IPS DF 6.9 (cell line): ENCODE measurements at places on chromosomes 16 and 17.
A peak's percentile ranks its signal among the peaks of the same experiment; 100 is the strongest.

GRCh38 chr16:2692948-2693651 is 10.8 kb downstream of the KCTD5 start:
- DNase-seq = no peak

DNA sequence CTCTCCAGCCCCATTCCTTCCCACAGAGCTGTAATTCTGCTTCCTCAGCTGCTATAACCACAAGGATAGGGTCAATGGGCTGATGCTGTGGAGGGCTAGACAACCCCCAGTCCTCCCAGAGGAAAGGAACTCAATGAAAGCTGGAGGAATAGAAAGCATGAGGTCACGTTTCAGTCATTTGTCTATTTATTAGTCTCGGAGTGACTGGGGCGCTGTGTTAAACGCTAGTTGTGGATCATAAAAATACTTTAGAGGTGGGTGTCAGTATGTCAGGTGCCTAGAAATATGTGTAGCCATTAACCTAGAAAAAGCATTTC is 787 bp upstream of the CCL3L1 start:
- DNase-seq = no peak

GRCh38 chr17:47325176-47325575 is 1.4 kb downstream of the EFCAB13 start:
- DNase-seq = no peak

DNA sequence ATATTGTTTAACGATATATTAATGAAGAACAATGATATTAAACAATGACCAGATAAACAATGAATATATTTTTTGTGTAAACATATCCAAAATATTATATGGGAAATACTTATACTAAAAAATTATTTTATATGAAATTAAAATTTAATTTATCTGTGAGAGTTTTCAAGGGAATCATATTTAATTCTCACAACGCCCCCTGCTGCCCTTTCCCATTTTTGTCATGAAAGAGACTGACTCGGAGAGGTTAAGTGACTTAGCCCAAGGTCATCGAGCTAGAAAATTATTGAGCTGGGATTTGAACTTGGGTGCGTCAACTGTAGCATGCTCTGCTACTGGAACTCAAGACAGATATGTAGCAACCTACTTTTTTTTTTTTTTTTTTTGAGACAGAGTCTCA is 7.2 kb upstream of the MYCBPAP start:
- DNase-seq = no peak

- DNase-seq = no peak
These were observed 3.6 kb downstream of the C17orf58 start for GRCh38 chr17:67992548-67993152.

GRCh38 chr17:31843070-31843745 is 15.8 kb downstream of the COPRS start:
- DNase-seq = no peak

DNA sequence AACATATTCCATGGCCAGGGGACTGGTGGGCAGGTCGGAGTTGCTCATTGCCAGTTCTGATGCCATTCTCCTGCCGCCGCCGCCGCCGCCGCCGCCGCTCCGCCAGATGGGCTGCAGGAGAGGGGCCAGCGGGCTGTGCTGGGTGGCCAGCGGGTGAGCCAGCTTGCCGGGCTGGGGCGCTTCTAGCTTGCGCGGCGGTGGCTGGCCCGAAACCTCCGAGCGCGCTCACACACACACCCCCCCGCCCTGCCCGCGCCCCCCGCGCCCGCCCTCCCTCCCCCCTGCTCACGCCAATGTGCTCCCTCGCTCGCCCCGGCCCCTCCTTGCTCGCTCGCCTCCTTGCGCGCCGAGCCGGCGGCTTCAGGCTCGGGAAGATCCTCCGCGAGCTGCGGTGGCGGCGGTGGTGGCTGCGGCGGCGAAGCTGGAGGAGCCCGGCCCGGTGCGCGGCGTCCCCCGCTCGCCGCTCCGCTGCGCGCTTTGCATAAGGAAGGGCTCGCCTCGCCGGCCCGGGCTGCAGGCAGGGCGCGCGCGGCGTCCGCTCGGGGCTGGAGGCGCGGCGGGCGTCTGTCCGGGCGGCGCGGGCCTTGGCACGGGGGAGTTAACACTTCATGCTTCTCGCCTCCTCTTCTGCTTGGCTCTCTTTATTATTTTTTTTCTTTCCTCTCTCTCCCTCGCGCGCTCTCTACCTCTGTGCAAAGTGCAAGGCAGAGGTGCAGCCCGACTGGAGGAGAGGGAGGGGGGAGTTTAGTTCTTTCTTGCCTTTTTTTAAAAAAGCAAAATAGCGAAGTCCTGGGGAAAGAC is 500 bp downstream of the MAF start:
- no peak for DNase-seq

DNA sequence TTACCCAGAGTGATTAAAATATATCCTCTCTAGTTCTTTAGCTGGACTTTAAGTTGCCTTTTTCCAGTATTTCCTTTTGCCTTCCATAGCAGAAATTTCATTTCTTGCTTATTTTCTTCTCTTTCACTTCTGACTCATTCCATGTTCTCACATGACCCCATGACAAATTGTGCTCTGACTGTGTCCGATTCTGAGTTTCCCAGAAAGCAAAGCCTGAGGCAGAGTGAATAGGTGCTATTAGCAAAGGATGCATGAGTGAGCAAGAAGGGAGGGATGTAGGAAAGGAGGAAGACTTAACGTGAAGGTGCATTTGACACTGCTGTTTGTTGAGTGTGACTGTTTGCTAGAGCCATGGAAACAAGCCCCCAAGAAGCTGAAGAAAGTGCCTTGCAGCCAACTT is 82.6 kb upstream of the CNTNAP4 start:
- DNase-seq = no peak

GRCh38 chr17:43917348-43918025 is 10.2 kb upstream of the MPP2 start:
- no peak for DNase-seq

DNA sequence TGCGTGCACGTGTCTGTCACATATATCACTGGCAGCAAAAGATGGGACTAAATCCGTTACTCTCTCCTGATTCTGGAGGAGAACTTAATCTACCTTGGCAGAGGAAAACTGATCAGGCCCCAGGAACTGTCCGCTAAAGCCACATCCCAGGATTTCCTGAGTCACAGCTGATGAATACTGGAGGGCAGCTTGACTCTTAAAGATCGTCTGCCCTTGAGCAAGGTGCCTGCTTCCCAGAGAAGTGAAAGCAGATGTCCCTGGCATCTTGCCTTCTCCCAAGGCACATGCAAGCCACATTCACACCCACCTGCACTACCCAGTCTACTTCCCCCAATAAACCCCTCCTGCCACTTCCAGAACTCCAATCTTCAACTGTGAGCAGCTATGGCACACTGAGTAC is 99.8 kb downstream of the CPPED1 start:
- DNase-seq = no peak

- no peak for DNase-seq
These were observed 14.0 kb downstream of the SOX9 start for GRCh38 chr17:72134608-72135394.

DNA sequence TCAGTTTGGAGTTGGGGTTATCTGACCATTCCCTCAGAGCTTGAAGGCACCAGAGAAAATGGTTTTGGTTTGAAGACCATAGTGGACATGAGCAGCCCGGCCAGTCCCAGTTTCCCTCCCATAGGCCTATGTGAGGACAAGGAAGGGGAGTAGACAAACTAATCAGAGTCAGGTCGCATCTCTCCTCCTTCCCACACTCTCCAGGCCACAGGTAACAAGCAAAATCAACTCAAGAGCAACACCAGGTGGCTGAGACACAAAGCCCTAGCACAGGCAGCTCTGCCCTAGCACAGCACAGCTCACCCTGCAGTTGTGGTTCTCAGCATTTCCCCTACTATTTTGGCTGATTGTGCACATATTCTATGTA is 7.2 kb downstream of the SUPT4H1 start:
- DNase-seq = no peak

GRCh38 chr16:2973093-2973492 is 3.9 kb downstream of the PAQR4 start:
- no peak for DNase-seq

- no peak for DNase-seq
These were observed 56.4 kb downstream of the TBC1D16 start for GRCh38 chr17:79979221-79979741.

DNA sequence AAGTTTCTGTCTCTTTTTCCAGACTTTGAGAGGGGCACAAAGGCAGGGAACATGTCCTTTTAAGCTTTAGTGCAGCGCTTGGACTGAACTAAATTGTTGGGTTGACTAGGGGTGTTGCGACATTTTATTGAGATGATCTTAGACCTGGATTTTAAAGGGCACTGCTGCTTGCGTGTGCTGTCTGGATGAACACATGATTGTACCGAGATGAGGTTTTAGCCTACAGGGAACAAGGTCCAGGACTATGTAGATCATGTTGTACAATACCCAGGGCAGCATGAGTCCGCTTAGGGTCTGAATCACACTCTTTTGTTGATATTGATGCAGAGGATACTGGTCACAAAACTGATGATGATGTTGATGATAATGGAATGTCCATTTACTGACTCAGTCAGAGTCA is 5.2 kb upstream of the RGS9 start:
- no peak for DNase-seq

- DNase-seq = no peak
These were observed 518 bp downstream of the MT1E start for GRCh38 chr16:56625943-56626654.

DNA sequence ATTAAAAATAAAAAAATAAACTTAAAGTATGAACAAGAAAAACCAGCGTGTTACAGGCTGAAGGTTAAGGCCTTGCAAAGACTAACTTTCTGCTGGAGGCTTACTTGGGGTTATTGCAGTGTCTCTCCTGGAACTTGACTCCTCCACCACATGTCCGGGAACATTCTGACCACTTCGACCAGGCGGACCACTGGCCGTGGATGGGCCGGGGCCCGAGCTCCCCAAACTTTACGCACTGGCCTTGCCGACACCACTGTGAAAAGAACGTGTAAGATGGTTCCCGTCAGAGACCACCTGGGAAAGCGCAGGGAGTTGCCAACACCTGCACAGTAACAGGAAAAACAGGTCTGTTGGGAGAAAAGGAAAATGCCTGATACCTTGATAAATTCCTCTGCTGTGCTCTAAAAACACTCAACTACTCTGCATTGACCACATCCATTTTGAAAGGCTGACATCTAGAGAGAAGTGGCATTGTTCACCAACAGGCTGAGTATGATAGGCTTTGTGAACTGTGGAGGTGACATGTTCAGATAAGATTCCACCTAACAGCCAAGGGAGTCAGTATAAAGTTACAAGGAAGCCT is 99.1 kb downstream of the ADAMTS18 start:
- peak; percentile 16 for DNase-seq

DNA sequence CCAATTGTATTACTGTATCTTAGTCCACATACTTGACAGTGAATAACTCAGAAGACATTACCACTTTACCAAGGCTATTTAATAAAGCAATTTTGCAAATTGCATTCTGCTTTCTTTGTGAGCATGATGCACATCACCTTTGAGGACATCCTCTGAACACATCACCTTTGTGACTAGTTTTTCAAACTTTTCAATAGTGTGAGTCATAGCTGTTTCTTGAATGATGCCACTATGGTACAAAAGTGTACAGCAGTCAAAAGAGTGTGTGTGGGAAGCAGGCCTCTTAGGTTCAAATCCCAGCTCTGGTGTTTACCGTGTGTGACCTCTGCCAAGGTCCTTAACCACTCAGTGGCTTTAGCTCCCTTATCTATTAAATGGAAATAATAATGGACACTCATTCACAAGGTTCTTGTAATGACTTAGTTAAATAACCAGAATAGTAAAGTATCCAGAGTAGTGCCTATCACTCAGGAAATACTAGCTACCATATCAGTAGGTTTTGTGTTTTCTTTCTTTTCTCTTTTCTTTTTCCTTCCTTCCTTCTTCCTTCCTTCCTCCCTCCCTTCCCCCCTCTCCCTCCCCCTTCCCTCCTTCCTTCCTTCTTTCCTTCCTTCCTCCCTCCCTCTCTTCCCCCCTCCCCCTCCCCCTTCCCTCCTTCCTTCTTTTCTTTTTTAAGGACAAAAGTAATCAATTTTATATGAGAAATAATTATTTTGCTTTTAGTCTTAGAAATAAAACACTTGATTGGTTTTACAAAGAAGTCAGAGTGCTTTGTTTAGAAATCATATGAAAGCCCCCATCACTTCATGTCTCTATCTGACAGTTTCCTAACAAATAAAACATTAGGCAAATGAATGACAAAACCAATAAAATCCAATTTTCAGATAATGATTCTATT is 178.9 kb downstream of the MYO1D start:
- DNase-seq = no peak

DNA sequence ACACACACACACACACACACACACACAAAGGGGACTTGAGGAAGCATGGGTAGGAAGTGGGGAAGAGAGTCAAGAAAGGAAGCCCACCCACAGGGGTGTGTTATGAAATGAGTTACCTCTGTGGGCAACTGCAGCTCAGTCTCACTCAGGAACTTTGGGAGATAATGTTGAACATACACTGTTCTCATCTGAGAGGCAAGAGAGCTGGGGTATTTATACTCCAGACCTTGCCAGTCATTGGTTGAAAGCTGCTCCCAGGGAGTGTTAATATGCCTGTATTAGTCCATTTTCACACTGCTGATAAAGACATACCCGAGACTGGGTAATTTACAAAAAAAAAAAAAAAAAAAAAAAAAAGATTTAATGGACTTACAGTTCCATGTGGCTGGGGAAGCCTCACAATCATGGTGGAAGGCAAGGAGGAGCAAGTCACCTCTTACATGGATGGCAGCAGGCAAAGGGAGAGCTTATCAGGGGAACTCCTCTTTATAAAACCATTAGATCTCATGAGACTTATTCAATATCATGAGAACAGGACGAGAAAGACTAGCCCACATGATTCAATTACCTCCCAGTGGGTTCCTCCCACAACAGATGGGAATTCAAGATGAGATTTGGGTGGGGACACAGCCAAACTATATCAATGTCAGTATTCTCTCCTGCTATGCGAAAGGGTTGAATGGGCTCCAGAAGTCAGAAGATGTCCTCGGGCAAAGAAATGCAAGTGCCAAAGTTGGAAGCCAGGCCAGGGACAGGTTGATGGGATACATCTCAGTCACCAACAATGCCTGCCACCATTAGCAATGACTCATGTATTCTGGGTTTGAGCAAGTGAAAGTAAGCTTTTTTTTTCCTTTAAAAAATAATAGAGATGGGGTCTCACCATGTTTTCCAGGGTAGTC is 270.5 kb downstream of the MRTFB start:
- no peak for DNase-seq

DNA sequence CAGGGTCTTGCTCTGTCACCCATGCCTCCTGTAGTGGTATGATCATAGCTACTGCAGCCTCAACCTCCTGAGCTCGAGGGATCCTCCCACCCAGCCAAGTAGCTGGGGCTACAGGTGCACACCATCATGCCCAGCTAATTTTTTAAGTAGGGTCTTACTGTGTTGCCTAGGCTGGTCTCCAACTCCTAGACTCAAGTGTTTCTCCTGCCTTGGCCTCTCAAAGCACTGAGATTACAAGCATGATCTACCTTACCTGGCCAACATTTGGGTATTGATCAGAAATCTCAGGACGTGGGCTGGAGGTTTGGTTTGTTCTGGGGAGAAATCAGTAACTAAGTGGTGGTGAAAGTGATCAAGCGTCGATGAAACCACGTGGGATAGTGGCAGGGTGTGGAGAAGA is 4.1 kb downstream of the CHD9 start:
- no peak for DNase-seq

DNA sequence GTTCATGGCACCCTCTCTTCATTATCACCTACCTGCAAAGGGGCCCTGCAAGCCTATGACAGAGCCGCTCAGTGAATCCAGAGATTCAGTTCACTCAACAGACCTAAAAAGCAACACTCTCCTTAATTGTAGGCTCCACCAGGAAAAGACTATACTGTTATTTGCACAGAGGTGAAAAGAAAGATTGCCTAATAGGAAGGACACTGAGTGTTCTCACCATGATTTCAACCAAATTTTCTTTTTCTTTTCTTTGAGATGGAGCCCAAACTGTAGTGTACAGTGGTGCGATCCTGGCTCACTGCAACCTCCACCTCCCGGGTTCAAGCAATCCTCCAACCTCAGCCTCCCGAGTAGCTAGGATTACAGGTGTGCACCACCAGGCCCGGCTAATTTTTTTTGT is 104.5 kb downstream of the PARN start:
- no peak for DNase-seq
